ENCODE measurements at places on chromosomes 1 and 21.

GRCh38 chr1:221274373-221274772, 395.1 kb downstream of the HLX start:
- peak; percentile 73 for DNase-seq

DNA sequence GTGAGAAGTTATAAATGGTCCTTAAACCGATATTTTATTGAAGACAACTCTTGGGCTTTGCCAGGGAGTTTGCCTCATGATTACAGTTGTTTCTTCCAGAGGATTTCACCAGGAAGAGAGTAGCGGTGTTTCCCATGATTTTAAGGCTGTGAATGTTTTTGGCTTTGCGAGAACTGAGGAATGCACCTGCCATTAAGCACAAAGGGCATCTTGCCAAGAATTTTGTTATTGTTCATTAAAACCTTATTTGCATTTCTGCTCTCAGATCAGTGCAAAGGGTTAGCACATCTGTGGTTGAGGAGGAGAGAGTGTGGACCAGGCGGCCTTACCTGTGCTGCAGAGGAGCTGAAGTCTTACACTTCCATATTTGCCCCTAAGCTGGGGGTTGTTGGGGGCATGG, 13.8 kb downstream of the CNIH3 start:
- no peak for DNase-seq

DNA sequence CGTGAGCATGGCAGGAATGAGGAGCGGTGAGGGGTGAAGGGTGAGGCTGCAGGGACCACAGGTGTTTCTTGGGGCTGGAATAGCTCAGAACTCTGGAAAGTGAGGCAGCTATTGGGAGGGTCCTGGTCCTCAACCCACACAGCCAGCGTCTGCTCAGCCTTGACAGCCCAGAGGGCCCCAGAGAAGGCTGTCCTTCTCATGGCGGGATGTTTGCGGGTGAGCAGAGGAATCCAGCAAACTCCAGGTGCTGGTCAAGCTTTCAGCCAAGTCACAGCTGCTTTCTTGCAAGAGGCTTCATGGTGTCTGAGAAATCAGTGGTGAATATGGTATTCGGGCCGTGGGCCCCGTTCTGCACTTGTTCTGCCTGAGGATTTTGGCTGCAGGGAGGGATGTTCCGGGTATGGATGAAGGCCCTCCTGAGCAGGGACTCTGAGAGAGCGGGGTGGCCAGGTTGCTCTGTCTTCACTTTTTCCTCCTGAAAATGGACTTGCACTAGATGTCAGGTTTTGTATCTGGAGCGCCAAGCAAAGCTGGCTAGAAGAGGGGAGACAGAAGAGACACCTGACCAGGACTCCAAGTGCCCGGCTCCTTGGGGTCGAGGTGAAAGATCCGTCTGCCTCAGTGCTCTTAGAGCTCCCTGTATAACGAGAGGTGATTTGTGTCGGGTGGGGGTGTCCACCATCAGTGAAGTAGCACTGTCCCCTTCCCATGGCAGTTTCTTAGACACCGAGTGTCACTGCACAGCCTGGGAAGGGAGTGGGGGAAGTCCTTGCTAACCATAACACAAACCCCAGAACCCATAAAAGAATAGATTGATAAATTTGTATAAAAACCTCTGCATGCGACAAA, 139.9 kb downstream of the PEX14 start:
- no peak for DNase-seq

GRCh38 chr1:34746785-34747637, 7.8 kb upstream of the GJB5 start:
- DNase-seq = no peak

DNA sequence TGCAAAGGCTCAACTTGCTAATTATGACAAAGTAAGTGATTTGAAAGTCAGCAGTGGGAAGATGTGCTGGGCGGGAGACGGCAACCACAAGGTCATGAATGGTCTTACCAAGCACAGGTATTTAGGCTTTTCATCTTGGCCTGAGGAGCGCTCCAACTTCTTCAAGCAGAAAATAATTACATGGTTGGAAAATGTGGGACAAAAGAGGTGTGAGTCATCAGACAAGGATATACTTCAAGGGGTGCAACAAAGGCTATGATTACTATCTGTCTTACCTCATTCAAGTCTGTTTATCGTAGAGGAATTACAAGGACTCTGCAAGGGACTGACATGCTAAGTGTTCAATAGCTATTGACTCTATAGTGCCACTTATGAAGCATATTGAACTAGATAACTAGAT, 2005.7 kb downstream of the MRPL39 start:
- DNase-seq = no peak

DNA sequence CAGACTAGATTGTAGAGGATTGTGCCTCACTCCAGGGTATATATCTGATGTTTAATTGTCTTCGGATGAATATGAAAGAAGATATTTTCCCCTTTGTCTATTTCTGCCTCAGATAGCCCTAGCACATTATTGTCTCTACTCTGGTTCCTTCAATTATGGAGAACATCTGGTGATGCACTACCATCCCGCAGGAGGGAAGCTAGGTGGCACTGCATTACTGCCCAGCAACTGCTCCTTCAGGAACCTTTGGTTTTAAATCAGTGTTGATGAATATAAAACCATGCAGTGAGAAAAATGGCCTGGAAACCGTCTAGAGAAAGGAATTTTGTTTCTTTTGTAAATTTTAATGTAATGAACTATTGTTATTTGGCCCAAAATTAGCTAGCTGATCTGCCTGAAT, 68.5 kb downstream of the GPR88 start:
- DNase-seq = peak; percentile 13

DNA sequence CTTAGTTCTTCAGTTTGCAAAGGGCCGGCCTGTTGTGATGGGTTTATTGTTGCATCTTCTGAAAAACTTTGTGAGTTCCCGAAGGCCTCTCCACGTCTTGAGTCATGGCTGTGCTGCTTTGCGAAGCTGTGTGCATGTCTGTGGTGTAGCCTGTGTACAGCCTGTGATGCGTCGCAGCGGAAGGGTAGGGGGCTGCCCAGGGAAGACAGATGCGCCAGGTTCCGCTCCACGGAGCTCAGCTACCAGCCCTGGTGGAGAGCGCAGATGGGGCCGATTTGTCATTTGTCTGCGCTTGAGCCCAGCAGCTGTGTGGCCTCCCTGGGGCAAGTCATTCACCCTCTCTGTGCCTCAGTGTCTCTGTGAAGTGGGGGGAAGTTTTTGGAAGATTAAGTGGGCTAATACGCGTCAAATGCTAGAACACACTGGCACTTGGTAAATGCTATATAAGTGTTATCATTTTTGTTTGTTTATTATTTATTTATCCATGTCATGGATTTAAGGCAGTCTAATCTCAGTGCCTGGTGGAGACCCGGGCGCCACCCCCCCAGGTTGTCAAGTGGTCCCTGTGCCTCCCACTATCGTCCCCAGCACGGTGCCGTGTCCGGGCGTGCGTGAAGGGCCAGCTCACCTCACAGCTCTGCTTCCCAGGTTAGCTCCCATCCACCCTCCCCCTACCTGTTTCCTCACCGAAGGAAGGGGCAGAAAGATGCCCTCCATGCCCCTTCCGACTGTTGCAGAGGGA, 8.4 kb downstream of the PDE9A start:
- no peak for DNase-seq

DNA sequence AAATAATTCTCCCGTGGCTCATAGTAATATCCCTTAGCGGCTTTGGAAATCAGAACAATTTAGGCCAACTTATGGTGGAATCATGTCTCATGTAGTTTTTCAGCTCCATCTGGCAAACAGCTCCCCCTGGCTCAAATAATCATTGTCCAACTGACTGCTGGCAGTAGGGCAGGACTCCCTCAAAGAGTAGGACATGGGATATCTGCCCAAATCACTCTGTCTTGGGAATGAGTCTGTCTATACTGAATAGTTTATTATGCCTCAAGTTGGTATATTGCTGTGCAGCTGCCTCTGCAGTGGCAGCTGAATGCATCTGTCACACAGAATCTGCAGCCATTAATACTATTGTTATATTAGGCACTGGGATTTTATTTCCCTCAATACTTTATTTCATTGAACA, 255.7 kb downstream of the COL11A1 start:
- no peak for DNase-seq

DNA sequence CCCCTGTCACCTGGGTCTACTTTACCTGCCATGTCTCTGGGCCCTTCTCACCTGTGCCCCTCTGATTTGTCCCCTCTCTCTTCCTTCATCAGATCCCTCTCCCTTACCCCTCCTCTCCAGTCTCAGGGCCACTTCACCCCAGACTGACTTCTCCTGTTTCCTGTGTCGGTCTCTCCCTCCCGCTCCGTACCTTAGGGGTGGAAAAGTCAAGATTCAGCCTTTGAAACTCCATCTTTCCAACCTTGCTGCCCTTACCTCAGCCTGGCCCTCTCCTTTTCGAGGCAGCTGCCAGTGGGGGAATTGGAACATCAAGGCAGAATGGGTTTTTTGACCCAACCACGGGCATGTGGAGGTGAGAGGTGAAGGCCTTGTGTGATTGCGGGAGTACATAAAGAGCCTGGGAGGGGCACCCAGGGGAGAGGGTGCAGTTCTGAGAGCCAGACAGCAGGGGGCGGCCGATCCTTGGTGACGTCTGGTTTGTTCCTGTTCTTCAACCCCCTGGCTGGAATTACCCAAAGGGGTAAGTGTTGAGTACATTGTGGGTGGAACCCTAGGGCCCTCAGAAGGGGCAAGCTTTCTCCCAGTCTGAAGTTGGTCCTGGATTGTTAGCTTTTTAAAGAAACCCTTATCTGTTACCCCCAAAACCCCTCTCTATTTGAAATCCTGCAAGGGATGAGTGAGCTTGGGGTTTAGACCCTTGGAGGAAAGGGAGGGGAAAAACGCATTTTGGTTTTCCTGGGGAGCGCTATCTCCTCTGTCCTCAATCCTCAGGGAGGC, 12.3 kb upstream of the DMBX1 start:
- peak; percentile 50 for DNase-seq

GRCh38 chr1:182384387-182384960, 7.1 kb downstream of the GLUL start:
- DNase-seq = no peak

DNA sequence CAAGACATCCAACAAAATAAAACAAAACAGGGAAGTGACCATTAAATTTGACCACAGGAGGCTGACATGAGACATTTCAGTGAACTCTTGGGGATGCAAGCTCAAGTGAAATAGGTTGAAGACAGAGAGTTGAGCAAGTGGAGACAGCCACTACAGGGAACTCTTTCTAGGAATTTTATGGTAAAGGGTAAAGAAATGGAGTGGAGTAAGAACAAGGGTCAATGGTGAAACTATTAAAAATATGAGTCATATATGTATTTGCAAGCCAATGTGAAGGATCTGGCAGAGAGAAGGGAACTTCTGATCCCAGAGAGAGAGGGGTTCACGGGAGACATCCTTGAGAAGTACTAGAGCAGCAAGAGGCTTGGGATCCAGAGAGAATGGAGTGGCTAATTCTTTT, 9.1 kb upstream of the TRABD2B start:
- DNase-seq = no peak

DNA sequence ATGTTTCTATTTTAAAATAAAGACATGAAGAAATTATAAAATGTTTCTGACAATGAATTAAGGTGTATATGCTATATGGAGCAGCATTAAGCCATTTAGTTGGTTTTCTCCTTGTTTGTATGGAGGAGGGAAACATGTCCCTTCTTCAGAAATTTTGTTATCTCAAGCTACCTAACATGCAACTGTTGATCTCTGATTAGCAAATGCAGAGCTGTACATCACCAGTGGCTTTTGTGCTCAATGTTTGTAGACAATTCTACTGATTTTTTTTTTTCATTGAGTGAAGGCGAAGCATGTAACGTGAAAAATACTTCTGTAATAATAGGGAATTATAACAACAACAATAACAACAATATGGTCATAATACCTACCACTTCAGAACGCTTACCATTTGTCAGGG, 463.7 kb downstream of the PLPP3 start:
- no peak for DNase-seq

GRCh38 chr1:5901841-5902240, 90.4 kb downstream of the NPHP4 start:
- no peak for DNase-seq

DNA sequence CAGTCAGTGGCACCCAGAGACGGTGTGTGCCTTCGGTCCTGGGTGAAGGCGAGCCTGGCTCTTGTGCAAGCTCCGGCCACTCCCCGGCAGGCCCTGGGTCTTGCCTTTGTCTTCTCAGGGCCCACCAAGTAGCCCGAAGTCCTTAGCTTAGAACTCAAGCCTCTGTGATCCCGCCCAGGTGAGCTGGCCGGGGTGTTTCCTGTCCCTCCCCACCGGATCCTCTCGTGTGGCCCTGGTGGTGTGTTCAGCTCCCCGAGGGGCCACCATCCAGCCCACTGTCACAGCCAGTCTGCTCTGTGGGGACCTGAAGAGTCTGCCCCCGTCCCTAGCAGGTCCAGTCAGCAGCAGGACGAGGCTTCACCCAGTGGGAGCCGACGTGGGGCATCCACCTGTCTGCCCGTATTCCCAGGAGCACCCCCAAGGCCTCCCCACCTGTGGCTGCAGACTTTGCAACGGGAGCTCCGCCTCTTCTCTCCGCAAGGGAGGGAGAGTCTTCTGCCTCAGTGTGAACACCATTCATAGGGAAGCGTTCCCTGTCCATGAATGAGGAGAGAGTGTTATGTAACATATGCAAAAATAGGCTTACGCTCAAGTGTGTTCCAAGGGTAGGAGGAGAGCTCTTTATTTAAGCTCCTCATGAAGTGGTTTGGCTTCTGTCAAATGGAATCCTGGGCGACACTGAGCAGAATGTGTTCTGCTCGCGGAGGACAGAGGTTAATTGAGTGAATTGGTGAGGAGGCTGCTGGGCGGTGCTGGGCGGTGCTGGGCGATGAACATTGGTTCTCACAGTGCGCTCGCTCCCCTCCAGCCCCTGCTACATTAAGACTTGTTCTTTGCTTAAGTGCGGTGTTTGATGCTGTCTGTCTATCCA, 108.9 kb downstream of the CRYAA start:
- DNase-seq = no peak

DNA sequence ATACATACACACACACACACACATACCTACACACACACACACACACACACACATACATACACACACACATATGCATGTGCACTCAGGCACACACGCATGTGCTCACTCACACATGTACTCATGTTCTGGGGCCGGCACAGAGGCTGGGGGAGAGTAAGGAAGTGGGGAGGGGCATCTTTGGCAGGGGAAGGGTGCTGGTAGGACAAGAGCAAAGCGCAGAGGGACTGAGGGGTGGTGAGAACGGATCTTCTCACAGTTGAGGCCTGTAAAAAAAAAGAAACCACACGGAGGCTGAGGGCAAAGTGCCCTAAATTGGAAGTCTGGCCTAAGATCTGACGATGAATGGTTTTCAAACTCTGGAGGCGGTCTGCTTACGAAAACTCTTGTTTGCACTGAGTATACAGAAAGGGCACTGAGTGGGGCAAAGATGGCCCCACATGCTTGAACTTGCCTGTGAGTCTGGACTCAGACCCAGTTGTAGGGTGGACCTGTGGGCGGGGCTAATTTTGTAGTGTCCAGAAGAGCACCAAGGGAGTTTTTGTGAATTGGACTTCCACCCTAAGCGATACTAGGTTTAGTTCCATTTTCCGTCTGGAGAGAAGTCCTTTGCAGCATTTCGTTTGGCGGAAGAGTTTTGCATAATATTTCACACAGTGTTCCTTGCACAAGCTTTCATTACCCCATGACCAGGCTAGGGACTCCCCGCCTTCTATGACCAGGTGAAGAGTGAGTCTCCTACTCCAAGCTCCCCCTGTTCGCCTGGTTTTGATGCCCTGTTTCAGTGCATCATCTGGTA, 79.3 kb upstream of the LYST start:
- no peak for DNase-seq

GRCh38 chr1:46131093-46131492, 1.3 kb downstream of the PIK3R3 start:
- DNase-seq = no peak
